ENCODE measurements at places on chromosomes 16 and 17. TPM values are rescaled to one million over a fixed set of nuclear protein-coding genes. Genes with fewer than 3 reads are reported as not detected.

B3GNT9 gene
- total RNA-seq: 3.3 TPM

TMEM92 gene
- 1.9 TPM for total RNA-seq

CDH11 gene
- total RNA-seq: not detected

CACNA1H gene
- total RNA-seq: 9.7 TPM

SRSF2 gene
- total RNA-seq: 169 TPM

ANKRD40CL gene
- not detected for total RNA-seq

CHST4 gene
- not detected for total RNA-seq

CFAP97D1 gene
- total RNA-seq: not detected

RAP1GAP2 gene
- 5.0 TPM for total RNA-seq

MYH13 gene
- not detected for total RNA-seq

SMPD3 gene
- total RNA-seq: not detected

EVPLL gene
- not detected for total RNA-seq

NAGS gene
- 1.5 TPM for total RNA-seq

NEK8 gene
- 2.2 TPM for total RNA-seq

PERCC1 gene
- total RNA-seq: not detected

CCL18 gene
- total RNA-seq: not detected

EFCAB3 gene
- total RNA-seq: not detected

ABCA9 gene
- total RNA-seq: not detected

ENDOV gene
- total RNA-seq: 31.7 TPM

TPSD1 gene
- not detected for total RNA-seq
